ENCODE measurements at places on chromosomes 12 and 14. TPM values are rescaled to one million over a fixed set of nuclear protein-coding genes. Genes with fewer than 3 reads are reported as not detected.

The BEST3 gene
- 0.55 TPM for total RNA-seq

The NFE2 gene
- 0.40 TPM for total RNA-seq

The RPGRIP1 gene
- total RNA-seq = not detected

The ANO6 gene
- total RNA-seq = 18.1 TPM

The CBLN3 gene
- 3.4 TPM for total RNA-seq

- DNase-seq = no peak
Observed at GRCh38 chr14:85399186-85399585, 130.8 kb upstream of the FLRT2 start.

DNA sequence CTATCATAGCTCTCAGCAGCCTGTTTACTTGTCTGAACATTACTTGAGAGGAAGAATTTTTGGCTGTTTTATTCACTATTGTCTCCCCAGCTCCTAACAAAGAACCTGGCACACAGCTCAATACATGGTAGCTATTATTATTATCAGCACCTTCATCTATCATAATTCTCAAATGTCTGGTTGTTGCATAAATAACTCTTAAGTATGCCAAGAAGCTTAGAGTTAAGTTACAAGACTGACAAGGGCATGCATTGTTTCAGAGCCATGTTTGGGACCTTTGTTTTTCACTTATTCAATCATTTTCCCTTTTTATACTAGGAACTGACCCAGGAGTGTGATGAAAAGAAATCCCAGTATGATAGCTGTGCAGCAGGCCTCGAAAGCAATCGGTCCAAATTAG, 77.5 kb upstream of the ATP2A2 start:
- DNase-seq = no peak

GRCh38 chr12:94977766-94978468, 25.6 kb downstream of the NDUFA12 start:
- no peak for DNase-seq

DNA sequence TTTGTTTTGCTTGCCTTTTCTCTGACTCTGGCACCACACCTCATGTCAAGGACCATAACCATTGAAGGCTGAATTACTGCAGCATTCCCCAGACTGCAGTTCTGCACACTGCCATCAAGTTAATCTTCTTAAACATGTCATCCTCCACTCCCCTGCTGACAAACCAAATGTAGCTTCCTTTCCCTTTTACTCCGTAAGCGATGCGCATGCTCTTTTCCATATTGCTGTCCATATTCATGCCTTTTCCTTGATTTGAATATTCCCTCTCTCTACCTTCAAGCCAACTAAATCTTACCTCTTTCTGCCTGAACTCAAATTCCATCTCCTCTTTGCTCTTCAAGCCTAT, 13.6 kb downstream of the GPX2 start:
- DNase-seq = no peak

DNA sequence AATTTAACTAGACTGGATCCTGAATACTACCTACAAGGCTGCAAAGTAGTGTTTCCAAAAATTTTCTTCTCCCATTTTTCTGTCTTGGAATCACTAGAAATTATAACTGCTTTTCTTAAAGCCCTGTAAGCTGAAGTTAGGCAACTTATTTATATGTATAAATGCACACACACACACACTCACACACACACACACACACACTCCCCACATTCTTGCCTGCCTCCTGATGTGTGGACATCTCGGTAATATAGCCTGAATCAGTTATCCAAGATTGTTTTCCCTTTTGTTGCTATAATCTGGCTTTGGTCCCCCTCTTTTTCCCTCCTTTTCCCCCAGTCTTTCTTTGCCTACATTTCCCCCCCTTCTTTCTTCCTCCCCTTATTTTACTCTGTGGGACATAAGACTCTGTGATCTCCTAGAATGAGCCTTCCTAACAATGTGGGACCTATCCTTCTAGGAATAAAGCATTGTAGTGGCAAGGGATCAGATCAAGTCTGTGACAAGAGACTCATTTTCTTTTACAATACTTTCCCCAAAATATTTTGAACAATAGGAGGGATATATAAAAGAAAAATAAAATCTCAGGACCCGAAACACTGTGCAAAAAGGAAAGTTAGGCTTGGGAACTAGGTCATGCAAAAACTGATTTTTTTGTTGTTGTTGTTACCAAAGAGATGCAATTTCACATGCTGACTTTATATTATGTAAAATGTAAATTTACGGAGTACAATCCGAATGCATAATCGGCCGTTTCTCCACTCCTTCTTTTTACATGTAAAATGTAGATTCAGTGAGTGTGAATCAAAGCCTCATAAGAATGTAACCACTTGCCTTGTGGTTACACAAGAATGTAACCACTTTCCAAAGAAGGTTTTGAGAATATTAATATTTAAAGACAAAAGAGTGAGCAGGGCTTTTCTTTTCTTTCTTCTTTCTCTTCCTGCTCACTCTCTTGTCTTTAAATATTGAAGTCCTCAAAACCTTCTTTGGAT, 26.3 kb upstream of the CD69 start:
- no peak for DNase-seq

GRCh38 chr14:33332497-33332896, 393.8 kb downstream of the NPAS3 start:
- peak; percentile 25 for DNase-seq
